Pons (tissue), 1 donor: ENCODE measurements at places on chromosomes 4 and X.

DNA sequence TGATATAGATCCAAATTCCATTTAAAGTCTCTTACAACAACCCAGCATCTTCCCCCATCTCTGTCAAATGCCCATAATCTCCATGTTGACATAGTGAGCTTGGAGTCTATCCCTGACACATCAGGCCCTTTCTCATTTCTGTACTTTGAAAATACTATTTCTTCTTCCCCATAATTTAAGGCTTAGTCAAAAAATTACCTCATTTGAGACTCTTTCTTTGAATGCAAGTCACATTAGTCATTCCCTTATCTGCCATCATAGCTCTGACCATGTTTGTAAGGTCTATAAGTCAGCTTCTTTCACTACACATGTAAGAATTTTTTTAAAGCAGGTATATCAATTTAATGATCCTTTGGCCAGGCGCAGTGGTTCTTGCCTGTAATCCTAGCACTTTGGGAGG lies 99.9 kb downstream of the DDX60 start:
- DNase-seq: no peak

DNA sequence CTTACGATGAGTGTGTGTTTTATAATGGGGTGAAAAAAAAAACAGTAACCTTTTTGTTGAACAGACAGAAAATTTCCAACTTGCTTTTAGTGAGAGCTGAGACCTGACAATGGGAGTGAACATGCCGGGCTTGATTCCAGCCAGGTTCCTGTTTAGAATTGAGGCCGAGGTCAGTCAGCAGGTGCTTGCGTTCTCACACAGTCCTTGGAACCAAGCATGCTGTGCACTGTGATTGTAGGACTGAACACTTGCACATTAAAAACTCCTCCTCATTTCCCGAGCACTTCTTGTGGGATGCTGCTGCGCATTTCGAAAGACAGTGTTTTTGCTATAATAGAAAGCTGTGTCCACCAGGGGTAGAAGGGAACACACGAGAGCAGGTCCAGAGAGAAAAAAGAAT lies 51.8 kb downstream of the TMEM131L start:
- DNase-seq: no peak

GRCh38 chr4:89739311-89739988 lies 97.5 kb downstream of the SNCA start:
- no peak for DNase-seq

DNA sequence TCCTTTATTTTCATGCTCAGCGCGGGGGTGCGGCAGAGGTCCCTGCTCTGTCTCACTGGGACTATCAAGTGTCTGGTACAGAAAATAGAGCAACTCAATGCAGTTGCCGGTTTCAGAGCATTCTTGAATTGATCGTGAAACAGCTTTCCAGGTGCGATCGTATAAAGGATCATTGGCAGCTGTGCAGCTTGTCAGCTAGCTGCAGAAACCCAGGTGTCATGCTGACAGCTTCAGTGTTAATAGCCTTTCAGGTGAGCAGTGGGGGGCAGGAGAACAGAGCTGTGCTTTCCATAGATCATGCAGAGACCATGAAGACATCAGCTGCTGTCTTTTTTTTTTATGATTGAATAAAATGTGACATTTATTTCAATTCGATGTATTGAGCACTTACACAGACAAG lies 583.9 kb downstream of the NLGN4X start:
- no peak for DNase-seq

- no peak for DNase-seq
These were observed 112.7 kb upstream of the DUSP21 start for GRCh38 chrX:44731160-44731559.

DNA sequence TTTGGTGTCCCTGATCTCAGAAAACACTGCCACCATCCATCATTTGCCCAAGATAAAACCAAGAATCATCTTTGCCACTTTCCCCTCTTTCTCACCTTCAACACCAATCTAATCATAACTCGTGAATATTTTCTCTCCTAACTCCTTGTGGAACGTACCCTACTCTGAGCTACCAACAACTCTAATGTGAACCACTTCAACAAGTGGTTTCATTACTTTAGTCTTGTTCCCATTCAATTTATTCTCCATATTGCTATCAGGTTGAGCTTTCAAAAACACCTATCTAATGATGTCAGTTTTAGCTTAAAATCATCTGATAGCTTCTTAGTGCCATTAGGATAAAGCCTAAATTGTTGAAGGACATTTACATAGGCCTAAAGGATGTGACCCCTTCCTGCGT lies 39.8 kb upstream of the CXorf38 start:
- DNase-seq: no peak

DNA sequence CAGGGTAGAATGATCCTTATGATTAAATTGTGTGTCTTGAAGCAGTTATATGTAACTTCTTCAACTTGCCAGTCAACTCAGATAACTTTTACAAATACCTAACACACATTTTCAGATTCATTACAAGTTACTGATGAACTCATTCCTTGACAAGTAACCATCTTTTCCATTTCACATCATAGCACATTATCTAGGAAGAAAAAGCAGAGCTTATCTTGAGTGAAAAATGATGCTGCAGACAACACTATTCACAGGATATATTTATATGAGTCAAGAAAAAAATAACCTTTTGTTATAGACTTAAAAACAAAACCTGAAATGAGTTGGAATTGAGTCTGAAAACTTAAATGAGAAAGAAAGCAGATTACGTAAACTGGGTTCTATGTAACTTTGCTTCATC lies 68.9 kb downstream of the LEF1 start:
- no peak for DNase-seq

- DNase-seq: no peak
These were observed 87.2 kb upstream of the MCF2 start for GRCh38 chrX:139795196-139795595.

GRCh38 chr4:89665662-89666061 lies 171.3 kb downstream of the SNCA start:
- no peak for DNase-seq

GRCh38 chr4:160717848-160718247 lies 1446.0 kb downstream of the FSTL5 start:
- DNase-seq: no peak

DNA sequence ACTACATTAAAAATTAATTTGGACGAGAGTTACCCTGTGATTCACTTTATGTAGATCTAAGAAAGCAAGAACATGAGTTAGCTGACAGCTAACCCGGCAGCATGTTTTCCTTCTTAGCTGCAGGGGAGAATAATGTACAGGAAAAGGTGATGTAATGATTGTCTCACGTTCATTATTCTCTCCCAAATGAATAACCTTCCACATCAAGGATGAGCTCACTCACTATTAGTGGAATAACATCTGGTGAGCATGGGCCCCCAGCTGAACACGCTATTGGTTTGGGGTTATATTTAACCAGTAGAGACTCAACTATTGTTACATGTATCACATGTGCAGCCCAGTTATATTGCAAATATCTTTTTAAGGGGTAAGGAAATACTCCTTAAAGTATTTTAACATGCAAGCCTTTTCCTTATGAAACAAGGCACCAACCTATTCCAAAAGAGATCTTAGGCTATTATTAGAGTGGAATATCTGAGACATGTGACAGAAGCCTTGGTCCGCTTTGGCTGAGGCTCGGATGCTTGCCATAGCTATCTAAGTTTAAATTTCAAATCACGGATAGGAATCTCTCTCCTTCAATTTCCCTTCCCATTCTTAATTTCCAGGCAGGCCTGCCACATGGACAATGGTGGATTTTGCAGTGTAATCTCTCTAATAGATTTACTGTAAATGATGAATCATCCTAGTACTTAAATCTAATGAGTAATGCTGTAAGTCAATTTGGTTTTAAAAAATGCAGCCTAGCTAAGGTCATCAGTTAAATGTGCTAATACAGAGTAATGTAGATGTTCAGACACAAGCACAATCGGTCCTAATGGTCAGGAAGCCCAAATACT lies 99.0 kb upstream of the OTUD4 start:
- no peak for DNase-seq
